MM.1S (cell line): ENCODE measurements at places on chromosomes 11 and 22.

GRCh38 chr11:108206969-108207682 lies 15.3 kb downstream of the NPAT start:
- no peak overlapping the region for H3K27ac ChIP-seq
- H3K4me3 ChIP-seq = no peak overlapping the region
- no peak for DNase-seq
- H3K4me1 ChIP-seq = no peaks in the 10 kb centered on the region
- H3K27me3 ChIP-seq = no peaks in the 10 kb centered on the region
- H3K36me3 ChIP-seq = peaks cover 29% of the 10 kb centered on the region

DNA sequence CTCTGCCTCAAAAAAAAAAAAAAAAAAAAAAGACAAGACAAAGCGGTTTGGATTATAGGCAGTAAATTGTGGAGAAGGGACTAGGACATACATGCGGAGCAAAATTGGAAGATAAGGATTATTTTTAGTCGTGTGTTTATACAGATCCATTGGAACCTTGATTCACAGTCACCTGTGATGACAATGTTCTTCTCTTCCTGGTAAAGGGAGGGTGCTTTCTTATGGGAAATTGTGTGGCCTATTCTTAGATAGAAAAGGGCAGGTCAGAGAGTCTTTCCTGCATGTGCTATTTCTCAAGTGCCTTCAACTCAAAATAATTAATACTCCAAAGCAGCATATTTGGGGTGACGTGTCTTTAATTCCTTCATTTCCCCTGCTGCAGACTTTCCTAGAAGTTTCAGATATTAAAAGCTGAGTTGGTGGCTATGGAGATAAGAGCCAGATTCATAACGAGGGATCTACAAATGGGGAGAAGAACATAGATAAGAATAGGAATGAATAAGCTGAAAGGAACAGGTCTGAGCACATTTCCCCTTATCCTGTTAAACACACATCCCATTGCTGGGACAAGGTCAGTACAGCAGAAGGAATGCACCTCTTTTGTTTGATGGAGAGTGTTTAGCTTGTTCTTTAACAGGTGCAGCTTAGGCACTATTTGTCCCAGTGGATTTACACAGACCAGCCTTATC lies 22.5 kb downstream of the GSTT2B start:
- no peak overlapping the region for H3K27ac ChIP-seq
- DNase-seq = no peak
- H3K36me3 ChIP-seq = no peaks in the 10 kb centered on the region
- no peak overlapping the region for H3K4me3 ChIP-seq
- H3K27me3 ChIP-seq = no peaks in the 10 kb centered on the region

- H3K27ac ChIP-seq = no peak overlapping the region
- no peak overlapping the region for H3K4me3 ChIP-seq
- no peaks in the 10 kb centered on the region; the same call in 1 of the 2 replicates for H3K27me3 ChIP-seq
- H3K4me1 ChIP-seq = no peaks in the 10 kb centered on the region
- no peak for DNase-seq
Measured at GRCh38 chr11:118109231-118109630, 22.5 kb upstream of the SMIM35 start.

DNA sequence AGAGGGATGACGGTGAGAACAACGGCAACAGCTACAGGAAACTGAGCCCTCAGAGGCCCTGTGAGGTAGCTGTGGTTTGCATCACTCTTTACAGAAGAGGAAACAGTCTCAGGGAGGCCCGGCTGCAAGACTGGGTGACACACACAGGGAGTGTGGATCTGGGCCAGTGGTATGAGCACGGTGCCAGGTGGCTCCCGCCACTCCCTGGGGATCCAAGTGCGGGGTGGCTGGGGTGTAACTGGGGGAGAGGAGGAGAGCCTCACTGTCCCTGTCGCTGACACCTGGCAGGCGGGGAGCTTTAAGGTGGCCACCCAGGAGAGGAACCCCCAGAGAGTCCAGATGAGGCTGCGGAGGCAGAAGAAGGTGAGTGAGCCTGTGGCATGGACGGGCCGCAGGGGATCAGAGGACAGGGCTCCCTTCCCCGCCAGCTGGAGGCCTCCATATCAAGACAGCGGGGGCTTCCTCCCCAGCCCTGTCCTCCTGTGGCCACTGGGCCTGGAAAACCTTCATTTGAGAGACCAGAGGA lies 5.6 kb downstream of the RGL4 start:
- no peaks in the 10 kb centered on the region for H3K4me1 ChIP-seq
- no peak for DNase-seq
- no peaks in the 10 kb centered on the region; the same call in 1 of the 2 replicates for H3K36me3 ChIP-seq
- H3K4me3 ChIP-seq = no peak overlapping the region
- no peak overlapping the region for H3K27ac ChIP-seq

DNA sequence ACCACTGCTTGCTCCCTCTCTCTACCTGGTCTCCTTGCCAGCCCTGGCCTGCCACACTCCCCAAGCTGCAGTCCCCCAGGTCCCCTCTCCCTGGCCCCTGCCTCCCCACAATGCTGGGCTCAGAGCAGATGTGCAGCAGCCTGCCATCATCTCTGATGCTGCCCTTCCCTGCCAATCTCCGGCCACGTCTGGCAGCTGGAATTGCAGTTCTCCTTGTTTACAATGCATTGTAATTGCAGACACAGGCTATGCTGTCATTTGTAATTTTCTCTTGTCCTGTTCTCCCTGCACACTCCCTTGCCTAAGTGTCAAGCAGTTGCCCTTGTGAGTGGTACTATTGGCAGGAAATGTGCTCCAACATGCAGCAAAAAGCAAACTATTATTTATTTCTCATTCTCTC lies 222.3 kb downstream of the NTM start:
- no peak for DNase-seq
- H3K27me3 ChIP-seq = no peaks in the 10 kb centered on the region
- no peaks in the 10 kb centered on the region for H3K4me1 ChIP-seq
- no peak overlapping the region for H3K4me3 ChIP-seq
- no peaks in the 10 kb centered on the region for H3K36me3 ChIP-seq

DNA sequence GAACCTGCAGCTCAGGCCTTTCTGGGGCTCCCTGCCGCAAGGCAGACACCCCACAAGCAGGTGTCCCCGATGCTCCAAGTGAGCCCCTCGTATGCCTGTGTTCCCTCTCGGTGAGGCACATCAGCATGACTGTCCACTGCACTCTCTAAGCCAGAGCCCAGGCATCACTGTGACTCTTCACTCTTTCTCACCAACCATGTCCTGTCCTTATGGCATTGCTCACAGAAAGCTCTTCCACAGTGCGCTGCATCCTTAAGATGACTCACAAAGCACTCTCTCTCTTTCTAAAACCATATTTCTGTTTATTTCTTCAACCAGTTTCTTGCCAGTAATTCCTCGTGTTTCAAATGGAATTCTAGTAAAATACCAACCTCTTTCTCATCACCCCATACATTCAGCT lies 18.1 kb downstream of the GAB4 start:
- no peaks in the 10 kb centered on the region for H3K4me1 ChIP-seq
- no peaks in the 10 kb centered on the region for H3K27me3 ChIP-seq
- H3K27ac ChIP-seq = no peak overlapping the region
- no peak overlapping the region for H3K4me3 ChIP-seq

DNA sequence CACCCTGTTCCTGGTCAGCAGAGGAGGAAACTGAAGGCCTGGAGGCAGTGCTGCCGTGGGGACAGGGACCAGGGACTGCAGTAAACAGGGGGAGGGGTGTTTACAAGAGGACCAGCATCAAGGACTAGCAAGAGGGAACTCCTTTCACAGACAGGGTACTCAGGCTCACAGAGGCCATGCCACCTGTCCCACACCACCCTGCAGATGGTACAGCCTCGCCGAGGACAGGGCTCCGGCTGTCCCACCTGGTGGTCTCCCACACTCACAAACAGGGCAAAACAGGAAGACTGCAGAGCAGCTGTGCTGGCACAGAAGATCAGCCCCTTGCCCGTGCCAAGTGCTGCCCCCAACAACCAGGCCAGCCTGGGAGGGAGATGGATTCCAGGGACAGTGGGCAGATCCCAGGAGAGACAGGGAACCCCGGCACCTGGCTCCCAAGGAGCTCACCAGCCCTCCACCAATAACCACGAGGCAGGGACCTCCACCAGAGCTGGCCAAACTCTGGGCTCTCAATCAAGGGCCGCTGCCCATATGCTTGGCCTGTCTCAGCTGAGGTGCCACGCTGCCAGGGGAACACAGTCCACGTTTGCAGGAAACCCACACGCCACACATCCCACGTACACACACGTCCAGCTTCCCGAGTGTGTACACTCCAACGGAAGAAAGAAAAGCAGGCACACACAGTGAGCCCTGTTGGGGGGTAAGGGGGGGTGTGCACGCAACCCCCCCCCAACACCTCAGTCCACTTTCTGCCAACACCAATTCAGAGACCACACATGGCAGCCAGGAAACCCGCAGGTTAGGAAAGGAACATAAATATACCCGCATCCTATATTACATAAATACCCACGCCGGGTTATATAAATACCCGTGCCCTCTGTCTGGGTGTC lies 2.1 kb downstream of the CSNK1E start:
- peaks cover 35% of the 10 kb centered on the region for H3K4me1 ChIP-seq
- H3K27me3 ChIP-seq = no peaks in the 10 kb centered on the region
- peak overlapping the region; percentile 91 for H3K4me3 ChIP-seq

GRCh38 chr22:45460288-45461109 lies 42.2 kb upstream of the FBLN1 start:
- H3K4me3 ChIP-seq = no peak overlapping the region
- H3K27me3 ChIP-seq = peaks cover 57% of the 10 kb centered on the region
- no peaks in the 10 kb centered on the region for H3K4me1 ChIP-seq
- H3K36me3 ChIP-seq = no peaks in the 10 kb centered on the region

DNA sequence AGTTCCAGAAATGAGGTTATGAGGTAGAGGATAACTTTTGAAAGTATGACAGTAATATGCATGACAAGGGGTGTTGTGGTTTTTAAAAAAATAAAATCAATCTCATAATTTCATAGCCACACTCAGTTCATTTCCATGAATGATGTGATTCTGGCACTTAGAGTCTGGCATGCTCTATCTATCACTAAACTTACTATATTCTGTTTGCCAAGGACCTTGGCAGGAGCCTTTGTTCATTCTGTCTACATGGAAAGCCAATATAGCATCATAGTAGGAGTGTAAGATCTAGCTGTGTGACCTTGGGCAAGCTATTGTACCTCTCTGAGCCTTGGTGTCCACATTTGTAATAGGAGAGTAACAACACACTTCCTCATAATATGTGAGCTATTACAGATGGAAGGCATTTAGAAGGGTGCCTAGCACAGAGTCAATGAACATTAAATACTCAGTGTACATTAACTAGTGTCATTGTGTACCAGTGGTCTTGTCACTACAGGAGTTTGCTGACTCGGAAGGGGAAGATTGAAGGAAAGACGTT lies 507.6 kb downstream of the SOX6 start:
- no peak overlapping the region for H3K27ac ChIP-seq
- H3K27me3 ChIP-seq = no peaks in the 10 kb centered on the region
- H3K36me3 ChIP-seq = no peaks in the 10 kb centered on the region
- no peaks in the 10 kb centered on the region for H3K4me1 ChIP-seq
- DNase-seq = no peak

- H3K27ac ChIP-seq = no peak overlapping the region
- no peaks in the 10 kb centered on the region for H3K36me3 ChIP-seq
- no peaks in the 10 kb centered on the region for H3K4me1 ChIP-seq
- no peak for DNase-seq
Measured at GRCh38 chr22:48926136-48926535, 901.5 kb downstream of the BRD1 start.

GRCh38 chr11:131041331-131042040 lies 125.2 kb upstream of the SNX19 start:
- H3K4me1 ChIP-seq = no peaks in the 10 kb centered on the region
- DNase-seq = no peak
- H3K36me3 ChIP-seq = no peaks in the 10 kb centered on the region

DNA sequence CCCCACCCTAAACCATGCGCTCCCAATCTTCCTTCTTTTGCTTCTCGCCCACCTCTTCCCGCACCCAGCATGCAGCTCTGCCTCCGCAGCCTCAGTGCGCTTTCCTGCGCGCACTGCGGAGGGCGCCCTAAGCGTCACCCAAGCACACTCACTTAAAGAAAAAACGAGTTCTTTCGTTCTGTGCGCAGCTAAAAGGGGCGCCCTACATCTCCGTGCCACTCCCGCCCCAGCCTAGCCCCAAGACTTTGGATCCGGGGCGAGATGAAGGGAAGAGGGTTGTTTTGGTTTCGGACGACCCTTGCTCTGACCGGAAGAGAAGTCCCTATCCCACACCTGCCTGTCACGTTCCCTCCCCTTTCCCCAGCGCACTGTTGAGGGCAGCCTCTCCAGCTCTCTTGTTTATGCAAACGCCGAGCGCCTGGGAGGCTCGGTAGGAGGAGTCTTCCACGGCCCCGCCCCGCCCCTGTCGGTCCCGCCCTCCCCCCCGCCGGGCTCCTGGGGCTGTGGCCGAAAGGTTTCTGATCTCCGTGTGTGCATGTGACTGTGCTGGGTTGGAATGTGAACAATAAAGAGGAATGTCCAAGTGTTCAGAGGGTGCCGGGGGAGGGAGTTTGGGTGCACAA lies 5.3 kb downstream of the VSIG2 start:
- peak overlapping the region; percentile 69; the same call in 1 of the 2 replicates for H3K27ac ChIP-seq
- H3K4me3 ChIP-seq = peak overlapping the region; percentile 86
- no peaks in the 10 kb centered on the region for H3K27me3 ChIP-seq
- no peaks in the 10 kb centered on the region for H3K36me3 ChIP-seq

DNA sequence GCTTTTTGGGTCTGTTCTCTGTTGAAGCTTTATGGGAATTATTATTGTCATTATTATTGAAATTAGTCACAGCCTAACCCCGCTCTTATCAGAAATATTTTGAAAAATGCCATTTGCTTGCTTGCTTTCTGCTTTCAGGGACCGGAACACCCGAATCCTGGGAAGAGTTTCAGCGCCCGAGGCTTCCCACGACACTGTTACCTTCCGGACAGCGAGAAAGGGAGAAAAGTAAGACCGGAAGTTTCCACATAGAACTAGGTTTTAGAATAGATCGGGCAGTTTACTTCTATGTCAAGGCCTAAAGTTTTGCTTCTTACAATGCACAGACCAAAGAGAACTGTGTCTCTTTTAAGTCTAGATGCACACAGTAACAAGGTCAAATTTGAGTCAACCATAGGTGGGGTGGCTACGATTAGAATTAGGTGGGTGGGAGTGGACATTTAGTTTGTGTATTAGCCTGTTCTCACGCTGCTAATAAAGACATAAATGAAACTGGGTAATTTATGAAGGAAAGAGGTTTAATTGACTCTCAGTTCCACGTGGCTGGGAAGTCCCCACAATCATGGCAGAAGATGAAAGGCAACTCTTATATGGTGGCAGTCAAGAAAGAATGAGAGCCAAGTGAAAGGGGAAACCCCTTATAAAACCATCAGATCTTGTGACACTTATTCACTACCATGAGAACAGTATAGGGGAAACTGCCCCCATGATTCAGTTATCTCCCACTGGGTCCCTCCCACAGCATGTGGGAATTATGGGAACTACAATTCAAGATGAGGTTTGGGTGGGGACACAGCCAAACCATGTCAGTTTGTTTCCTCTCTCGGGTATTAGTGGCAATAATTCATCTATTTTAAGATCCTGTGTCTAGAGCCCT lies 12.9 kb downstream of the MPEG1 start:
- no peaks in the 10 kb centered on the region for H3K36me3 ChIP-seq
- no peak overlapping the region for H3K27ac ChIP-seq
- peak; percentile 54 for DNase-seq
- H3K27me3 ChIP-seq = no peaks in the 10 kb centered on the region
- peaks cover 9% of the 10 kb centered on the region for H3K4me1 ChIP-seq
